Uterine smooth muscle cell (primary cell): ENCODE measurements at places on chromosomes 5 and 9. TPM values are rescaled to one million over a fixed set of nuclear protein-coding genes. Genes with fewer than 3 reads are reported as not detected.

SCGB3A2 gene
- total RNA-seq: not detected in 2 replicates

ENHO gene
- not detected in 2 replicates for total RNA-seq

MEIKIN gene
- total RNA-seq: not detected in 2 replicates

HARS1 gene
- total RNA-seq: 70.7 and 107 TPM in 2 replicates

ECM2 gene
- 1.00 and 2.4 TPM in 2 replicates for total RNA-seq
